ENCODE measurements at places on chromosomes 11 and 22.

DNA sequence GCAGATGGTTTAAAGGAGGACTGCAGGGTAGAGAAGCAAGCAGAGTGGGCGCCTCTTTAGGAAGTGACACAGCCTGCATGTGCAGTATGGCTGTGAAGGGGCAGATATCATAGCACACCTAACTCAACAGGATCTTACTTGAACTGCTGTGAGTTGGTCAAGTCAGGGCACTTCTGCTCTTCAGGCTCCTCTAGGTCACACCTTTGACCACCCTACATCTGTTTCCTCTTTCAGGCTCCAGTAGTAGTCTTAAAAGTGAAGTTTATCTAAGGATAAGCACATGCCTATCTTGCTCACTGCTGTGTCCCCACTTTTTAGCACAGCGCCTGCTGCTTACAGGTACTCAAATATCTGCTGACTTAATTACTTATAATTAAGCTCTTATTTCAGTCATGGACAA is 6.5 kb downstream of the MRPL16 start:
- no peak for DNase-seq

DNA sequence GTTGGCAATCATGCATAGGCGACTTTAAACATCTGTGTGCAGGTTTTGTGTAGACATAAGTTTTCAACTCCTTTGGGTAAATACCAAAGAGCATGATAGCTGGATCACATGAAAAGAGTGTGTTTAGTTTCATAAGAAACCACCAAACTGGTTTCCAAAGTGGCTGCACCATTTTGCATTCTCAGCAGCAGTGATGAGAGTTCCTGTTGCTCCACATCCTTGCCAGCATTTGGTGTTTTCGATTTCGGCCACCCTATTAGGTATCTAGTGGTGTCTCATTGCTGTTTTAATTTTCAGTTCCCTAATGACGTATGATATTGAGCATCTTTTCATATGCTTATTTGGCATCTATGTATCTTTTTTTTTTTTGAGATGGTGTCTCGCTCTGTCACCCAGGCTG is 62.8 kb upstream of the CCND1 start:
- DNase-seq, result no peak

DNA sequence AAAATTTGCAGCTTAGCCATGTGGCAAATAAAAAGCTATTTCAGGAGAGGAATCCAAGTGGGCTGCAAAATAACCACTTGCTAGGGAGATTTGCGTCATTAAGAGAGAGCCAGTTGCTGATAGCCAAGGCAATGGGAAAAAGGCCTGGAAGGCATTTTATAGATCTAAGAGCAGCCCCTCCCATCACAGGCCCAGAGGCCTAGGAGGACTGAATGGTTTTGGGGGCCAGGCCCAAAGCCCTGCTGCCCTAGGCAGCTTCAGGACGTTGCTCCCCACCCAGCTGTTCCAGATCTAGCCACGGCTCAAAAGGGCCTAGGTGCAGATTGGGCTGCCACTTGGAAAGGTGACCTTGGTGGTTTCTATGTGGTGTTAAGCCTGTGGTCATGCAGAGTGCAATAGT is 169.0 kb downstream of the AASDHPPT start:
- no peak for DNase-seq

GRCh38 chr11:19648321-19648720 is 64.3 kb upstream of the NAV2 start:
- no peak for DNase-seq

DNA sequence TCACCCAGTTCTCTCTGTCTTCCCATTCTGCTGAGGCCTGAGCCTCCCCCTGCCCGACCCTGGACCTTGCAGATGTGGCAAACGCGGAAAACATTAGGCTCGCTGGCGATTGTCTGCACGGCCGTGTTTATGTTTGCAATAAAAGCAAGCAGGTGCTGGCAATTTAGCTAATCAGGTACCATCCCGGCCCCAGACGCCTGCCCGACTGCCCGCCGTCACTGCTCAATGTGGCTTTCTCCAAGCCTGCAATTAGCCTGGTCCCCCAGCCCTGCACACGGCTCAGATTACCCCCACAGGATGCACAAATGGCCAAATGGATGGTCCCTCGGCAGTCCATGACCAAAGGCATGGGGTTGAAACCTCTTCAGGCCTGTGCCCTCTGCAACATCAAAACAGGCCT is 259.7 kb downstream of the MN1 start:
- DNase-seq, result no peak

GRCh38 chr22:23145878-23146470 is 697 bp downstream of the RAB36 start:
- DNase-seq, result no peak

- DNase-seq, result no peak
Observed at GRCh38 chr11:60056349-60056969, at the start of gene MS4A3. Gene MS4A3, plus strand, starts transcription at chr11:60056665. Its CDS starts 4,496 bp downstream, at chr11:60061161.

- no peak for DNase-seq
Observed at GRCh38 chr22:26395926-26396325, 33.1 kb upstream of the ASPHD2 start.

DNA sequence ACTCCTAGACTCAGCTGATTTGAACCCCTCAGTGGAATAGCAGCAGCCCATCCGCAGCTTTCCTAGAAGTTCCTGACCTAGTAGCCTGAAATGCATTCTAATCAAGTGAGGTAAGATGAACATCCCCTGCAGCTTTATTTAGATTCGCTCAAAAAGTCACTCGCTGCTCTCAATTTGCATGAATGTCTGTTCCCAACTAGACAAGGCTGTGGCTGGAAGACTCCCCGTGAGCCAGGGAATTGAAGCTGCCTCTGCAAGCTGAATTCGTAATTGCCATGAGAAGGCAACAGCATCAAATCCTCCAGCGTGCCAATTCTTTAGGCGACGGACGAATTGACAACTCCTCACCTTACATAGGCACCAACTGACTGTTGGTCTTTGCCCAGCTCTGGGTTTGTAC is 17.1 kb upstream of the SCN3B start:
- no peak for DNase-seq

DNA sequence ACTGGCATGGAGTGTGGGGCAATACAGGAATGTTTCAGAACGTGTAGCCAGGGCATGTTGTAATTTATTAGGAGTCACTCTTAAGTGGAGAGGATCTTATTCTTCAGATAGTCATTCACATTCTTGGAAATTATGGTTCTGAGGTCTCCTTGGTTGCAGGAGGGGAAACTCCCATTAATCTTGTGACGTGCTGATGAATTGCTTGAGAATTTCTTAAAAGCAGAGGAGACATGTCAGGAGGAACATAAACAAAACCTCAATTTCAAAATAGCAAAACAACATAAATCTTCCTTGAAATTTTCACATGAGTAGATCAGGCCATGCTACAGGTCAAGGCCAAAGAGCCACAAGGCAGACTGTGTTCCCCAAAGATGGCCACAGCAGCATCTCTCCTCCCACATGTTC is 50.4 kb downstream of the ADM start:
- no peak for DNase-seq

- DNase-seq, result no peak
Observed at GRCh38 chr22:35328472-35328885, 28.8 kb downstream of the TOM1 start.

DNA sequence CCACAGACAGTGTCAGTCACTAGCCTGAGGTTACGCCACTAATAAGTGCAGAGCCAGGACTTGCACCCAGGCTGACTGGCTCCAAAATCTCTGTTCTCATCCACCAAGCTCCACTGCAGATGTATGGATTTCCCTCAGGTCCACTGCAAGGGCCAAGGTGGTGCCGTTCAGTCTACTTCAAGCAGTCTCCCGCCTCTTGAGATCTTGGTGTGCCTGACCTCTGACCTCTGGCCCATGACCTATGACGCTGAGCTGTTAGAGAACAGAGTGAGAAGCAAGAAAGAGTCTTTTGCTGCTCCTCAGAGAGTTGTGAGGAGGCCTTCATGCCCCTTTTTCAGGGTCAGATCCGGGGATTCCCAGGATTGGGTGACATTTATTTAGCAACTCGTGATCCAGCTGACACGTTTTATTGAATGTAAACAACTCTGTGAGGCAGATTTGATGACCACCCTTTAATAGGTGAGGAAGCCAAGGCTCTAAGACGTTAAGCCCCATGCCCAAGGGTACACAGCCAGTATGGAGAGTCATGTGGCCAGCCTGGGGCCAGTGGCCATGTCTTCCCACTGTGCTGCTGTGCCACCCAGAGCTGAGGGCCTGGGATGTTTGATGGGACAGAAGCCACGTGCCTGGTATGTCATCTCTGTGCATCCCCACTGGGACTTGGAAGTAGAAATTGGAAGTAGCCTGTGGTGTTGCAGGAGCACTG is 25.2 kb downstream of the DCPS start:
- no peak for DNase-seq
